HTR-8/SVneo (cell line): ENCODE measurements at places on chromosomes 11 and 22.

GRCh38 chr11:134529212-134530096 lies 117.4 kb upstream of the B3GAT1 start:
- no peak for DNase-seq

DNA sequence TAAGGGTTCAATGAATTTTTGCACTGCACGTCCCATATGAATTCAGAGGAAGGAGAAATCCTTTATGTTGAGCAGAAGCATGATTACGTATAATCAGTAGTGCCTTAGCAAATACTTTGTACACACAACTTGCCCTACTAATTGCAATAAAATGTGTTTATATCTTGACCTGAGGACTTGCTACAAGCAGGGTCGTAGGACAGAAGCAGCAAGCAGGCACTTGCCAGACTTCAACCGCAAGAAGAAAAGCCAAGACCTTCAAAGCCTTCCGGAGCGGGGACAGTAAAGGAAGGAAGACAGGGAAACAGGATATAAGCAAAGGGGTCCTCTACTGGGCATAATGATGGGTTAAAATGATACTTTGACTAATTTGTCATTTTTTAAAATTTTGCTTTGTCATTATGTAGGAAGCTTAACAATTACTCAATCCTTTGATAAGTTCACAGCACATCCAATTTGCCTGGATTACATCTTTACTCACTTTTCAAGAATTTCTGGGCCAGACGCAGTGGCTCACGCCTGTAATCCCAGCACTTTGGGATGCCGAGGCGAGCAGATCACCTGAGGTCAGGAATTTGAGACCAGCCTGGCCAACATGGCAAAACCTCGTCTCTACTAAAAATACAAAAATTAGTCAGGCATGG lies 23.2 kb upstream of the UBASH3B start:
- DNase-seq = no peak

- DNase-seq = no peak
Observed at GRCh38 chr22:23200898-23201297, 20.6 kb downstream of the BCR start.

GRCh38 chr11:69272831-69273485 lies 21.0 kb upstream of the MYEOV start:
- no peak for DNase-seq

- DNase-seq = no peak
Observed at GRCh38 chr22:23113067-23113846, 28.5 kb downstream of the RSPH14 start.

DNA sequence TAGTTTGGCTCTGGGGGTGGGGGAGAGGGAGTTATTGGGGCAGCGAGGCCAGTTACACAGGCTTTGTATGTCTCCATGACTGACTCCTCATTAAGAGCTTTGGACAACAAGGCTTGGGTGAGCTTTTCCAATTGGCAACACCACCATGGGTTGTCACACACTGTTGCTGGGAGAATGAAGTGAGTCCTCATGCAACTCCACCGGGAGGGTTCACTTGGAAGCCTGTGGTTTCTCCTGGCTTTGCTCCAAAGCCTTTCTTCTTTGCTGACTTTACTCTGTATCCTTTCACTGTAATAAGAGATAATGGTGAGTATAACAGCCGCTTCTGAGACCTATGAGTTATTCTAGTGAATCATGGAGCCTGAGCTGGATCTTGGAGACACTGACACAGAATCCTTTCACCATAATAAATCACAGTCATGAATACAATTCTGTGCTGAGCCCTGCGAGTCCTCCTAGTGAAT lies 24.9 kb downstream of the EIF3F start:
- peak; percentile 48 for DNase-seq

DNA sequence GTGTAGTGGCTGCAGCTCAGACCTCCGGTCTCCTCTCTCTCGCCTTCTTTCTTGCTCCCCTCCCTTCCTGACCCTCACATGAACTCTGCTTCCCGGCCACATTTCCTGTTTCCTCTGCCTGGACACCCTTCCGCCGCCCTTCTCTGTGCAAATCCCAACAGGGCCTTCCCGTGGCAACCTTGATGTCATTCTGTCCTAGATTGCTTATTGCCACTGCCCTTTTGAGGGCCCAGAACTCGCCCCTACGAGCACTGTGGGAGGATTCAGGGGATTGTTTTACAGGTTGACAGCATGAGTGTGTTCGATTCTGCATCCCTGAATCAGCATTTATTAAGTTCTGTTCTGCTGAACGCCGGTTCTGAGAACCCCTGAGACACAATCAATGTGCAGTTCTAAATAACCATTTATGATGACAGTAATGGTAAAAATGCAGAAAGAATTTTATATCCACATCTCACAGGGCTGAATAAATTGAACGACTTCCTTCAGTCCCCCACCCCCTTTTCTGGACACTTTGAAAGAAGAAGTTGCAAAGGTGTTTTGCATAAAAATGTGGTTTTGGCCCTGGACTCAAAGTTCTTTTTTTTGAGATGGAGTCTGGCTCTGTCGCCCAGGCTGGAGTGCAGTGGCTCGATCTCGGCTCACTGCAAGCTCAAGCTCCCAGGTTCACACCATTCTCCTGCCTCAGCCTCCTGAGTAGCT lies 6.4 kb downstream of the BATF2 start:
- no peak for DNase-seq

DNA sequence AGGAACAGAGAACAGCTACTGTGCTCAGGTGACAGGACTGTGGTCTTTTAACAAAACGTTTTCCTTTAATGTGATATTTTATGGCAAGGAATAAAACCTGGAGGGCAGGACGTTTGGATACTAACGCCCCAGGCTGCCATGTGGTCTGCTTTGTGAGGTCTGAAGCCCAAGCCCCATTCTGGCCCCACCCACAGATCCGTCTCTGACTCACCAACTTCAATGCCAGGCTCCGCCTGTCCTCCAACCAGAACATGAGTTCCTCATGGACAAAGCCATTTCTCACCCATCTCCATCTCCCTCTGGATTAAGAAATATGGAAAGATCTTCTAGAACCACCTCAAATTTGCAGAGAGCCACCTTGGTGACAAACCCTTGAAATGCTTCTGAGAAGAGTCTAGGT lies 148.8 kb downstream of the CRYBB2 start:
- peak; percentile 13 for DNase-seq

DNA sequence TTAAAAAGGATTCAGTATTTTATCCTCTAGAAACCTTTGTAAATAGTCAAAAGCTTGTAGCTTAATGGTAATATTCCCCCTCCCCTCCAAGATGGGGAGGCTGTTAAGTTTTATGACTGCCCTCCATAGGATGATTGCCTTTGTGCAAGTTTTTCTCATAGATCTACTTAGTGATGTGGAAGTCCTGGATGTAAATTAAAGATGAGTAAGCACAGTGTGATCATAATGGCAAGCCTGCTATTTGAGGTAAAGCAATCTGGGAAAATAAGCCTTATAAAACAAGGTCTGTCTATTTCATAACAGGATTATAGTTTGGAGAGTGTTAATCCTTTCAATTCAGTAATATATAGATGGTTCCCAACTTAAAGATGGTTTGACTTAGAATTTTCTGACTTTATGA lies 216.3 kb downstream of the DDX10 start:
- no peak for DNase-seq
